ENCODE measurements at places on chromosomes 3 and 15.

DNA sequence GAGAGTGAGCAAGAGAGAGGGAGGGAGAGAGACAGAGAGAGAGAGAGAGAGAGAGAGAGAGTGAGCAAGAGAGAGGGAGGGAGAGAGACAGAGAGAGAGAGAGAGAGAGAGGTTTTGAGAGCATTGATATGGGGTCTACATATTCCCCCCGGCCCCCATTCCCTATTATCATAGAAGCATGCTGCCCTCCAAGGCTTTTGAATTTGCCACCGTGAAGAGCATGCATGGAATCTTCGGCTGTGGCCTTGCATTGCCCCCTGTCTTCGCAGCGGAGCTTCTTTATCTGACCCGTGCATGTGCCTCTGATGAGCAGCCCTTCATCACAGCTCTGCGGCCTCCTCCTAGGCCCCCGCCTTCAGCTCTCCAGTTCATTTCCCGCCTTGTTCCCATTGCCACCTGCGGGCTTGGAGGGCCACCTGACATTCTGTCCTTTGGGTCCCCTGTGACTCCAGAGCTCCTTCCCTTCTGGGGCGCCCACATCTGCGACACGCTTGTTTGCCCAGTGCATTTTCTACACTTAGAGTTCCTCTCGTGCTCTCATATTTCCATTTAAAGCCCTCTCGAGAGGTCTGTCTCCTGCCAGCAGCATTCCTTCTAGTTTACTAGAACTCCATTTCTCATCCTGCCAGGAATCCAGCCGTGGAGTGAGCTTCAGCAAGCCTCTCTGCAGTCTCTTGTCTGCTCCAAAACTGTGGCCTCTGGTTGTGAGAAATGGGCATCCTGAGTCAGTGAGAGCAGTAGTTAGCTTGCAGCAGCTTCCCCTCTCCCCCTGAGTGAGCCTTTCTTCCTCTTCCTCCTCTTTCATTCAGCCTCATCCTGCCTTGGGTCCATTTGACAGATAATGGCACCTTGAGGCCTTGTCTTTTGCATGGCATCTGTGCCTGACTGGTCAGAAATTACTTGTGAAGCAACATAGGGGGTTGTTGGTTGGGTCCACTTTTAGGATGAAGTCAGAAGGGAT, 25.3 kb downstream of the LPP start:
- DNase-seq = no peak

- DNase-seq = no peak
These were observed 256.6 kb upstream of the NR2F2 start for GRCh38 chr15:96073908-96074307.

- DNase-seq = no peak
These were observed 79.3 kb upstream of the RBMS3 start for GRCh38 chr3:29201604-29202003.

DNA sequence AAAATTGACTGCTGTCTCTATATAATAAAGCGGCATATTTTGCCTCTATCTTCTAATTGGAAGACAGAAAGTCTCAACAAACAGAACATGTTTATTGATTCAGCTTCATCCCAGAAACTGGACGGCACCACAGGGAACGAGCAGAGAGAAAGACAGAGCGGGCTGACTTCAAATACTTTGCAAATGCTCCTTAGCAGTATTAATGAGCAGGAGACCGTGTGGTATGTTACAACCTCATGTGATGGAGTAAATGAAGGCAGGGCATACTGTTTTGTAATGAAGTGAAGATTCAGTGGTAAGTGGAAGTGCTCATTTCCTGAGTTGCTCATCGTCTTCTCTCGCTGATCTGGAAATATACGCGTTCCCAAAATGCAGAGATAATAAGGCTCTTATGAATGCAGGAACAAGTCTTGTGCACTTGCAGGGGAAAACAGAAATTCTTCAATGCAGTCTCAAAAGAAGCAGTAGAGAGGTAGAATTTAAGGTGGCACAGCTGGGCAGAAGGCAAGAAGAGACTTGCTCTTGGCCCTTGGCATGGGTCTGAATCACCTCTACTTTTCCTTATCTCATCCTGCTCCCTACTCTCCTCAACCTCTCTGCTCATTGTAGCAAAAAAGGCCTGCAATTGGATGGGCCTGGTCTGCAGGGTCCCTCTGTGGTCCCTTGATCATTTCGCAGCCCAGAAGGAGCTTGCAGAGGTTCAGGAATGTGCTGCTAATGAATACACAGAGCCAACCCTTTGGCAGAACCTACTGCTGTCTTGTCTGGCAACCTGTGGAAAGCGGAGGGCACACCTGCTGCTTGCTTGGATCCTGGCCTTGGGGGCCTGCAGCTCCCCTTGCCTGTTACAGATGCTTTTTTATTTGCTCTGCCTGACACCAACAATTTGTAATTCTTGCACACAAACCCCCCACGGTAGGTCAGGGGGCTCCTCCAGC, 604.9 kb upstream of the CFAP20DC start:
- no peak for DNase-seq

GRCh38 chr3:33777996-33778395, 20.4 kb upstream of the PDCD6IP start:
- no peak for DNase-seq

GRCh38 chr3:177041021-177041729, 156.1 kb downstream of the TBL1XR1 start:
- DNase-seq = no peak

- no peak for DNase-seq
These were observed 42.8 kb downstream of the C2CD4B start for GRCh38 chr15:62122249-62122648.

DNA sequence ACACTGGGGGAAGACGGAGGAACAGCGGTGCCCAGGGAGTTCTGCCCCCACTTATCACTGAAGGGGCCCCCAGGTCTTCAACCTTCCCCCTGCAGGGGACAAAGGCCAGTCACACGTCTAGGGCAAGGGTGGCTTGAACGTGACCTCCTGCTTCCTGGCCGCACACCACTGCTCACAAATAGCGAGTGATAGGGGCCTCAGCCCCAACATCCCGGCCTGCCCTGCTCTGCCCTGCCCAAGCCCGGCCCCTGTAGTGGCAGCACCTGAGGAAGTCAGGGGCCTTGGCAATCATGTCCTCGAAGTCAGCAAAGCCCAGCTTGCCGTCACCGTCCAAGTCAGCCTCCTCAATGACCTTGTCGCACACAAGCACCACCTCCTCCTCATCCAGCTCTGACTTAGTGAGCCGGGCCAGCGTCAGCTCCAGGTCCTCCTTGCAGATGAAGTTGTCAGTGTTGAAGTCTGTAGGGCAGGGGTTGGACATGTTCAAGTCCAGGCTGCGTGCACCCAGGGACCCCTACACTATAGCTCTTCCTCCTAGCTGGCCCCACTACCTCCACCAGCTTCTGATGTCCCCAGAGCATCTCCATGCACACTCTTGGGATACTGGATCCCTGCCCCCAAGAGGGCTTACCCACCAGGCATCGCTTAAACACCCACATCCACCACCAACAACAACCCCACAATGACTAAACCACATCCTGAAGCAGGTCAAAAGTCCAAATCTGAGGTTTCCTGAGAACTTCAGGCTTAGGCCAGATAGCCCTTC, 13.3 kb downstream of the SH2D7 start:
- DNase-seq = no peak

DNA sequence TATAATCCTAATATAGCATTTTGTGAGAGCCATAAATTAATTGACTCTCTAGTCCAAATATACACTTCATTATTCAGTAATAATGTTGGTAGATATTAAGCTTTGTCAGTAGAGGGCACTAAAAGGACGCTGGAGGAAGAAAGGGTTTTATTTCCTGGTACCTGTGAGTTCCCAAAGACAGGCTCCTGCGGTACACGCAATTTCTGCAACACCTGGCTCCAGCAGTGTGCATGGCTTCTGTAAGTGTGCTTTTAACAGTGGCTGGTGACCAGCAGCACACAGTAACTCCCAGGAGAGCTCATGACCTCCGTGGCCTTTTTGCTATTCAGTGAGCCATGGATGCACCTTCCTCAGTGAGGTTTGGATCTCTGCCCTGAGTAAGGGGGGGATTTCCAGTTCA, 338.3 kb upstream of the ZNF385D start:
- DNase-seq = no peak

DNA sequence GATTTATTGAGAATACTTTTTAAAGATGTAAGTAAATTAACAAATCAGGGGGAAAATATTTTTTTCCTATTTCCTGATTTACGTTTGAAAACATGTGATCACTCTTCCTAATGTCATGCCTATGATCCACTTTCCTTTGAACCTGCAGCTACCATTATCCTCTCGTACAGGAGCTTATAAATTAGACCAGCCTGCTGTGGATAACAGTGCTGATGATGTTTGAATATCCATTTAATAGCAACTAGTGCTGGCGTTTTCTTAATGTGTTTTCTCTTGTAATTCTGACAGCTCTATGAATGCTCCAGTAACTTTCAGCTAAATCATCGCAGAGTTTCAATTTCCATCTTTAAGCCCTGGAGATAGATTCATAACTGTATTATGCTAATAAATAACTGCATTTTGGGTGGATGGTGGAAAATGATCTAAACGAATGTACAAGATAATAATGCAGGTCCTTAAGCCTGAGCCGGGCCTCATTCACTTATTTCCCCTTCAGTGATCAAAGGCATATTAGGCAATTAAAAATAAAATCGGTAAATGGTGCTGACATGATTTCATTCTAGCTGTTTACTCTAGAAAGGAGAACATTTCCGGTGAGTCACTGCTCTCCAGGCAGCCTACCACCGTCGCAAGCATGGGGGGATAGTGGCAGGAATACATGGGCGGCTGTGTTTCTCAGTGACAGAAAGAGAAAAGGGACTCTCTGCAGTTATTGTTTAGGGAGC, 58.5 kb upstream of the SLC24A5 start:
- no peak for DNase-seq

- DNase-seq = no peak
These were observed 6.8 kb downstream of the LTK start for GRCh38 chr15:41506796-41507341.

GRCh38 chr3:184040010-184040409, 8.5 kb downstream of the HTR3D start:
- DNase-seq = no peak

- no peak for DNase-seq
These were observed 74.2 kb upstream of the SATB1 start for GRCh38 chr3:18499301-18499700.

DNA sequence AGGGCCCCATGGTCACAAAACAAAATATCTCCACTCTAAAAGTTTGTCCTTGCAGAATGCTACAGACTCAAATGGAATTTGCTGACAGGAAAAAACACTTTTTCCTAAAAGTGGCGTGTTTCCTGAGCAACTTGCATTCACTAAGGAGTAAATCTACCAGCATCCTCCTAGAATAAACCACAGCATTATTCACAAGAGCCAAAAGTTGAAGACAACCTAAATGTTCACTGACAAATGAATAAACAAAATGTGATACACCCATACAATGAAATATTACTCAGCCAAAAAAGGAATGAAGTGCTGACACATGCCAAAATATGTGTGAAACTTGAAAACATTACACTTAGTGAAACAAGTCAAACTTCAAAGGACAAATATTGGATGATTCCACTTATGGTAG, 28.9 kb downstream of the ITGB5 start:
- no peak for DNase-seq

- DNase-seq = no peak
These were observed 484.6 kb downstream of the ROBO2 start for GRCh38 chr3:77524463-77524862.

GRCh38 chr15:69288531-69289341, 10.0 kb upstream of the PAQR5 start:
- DNase-seq = no peak

GRCh38 chr3:41041462-41041861, 157.8 kb upstream of the CTNNB1 start:
- DNase-seq = no peak

- DNase-seq = no peak
These were observed 173.3 kb upstream of the ICE2 start for GRCh38 chr15:60652245-60652644.

- no peak for DNase-seq
These were observed 35.6 kb downstream of the MAP1A start for GRCh38 chr15:43552986-43553385.

GRCh38 chr3:43316783-43317460, 30.6 kb downstream of the SNRK start:
- DNase-seq = no peak

GRCh38 chr3:28191363-28191762, 50.1 kb upstream of the CMC1 start:
- DNase-seq = no peak

GRCh38 chr15:89772932-89773583, 3.1 kb upstream of the MESP2 start:
- DNase-seq = no peak

DNA sequence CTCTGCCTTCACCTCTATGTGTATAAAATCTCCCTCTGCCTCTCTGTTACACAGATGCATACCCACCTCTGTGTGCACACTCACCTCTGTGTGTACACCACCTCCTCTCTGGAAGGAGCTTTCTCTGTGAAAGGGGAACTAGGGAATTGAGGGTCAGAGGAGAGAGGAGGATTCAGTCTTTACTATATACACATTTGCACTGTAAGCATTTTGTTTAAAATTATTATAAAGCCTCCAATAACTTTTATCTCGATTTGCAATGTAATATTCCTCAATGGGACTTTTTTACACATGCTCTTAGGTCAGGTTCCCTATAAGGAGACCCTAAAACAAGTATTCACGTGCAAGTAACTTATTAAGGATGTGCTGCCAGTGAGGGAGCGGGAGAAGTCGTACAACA, 82.5 kb downstream of the OXNAD1 start:
- no peak for DNase-seq

- DNase-seq = no peak
These were observed 8.6 kb upstream of the EEFSEC start for GRCh38 chr3:128144512-128145187.

DNA sequence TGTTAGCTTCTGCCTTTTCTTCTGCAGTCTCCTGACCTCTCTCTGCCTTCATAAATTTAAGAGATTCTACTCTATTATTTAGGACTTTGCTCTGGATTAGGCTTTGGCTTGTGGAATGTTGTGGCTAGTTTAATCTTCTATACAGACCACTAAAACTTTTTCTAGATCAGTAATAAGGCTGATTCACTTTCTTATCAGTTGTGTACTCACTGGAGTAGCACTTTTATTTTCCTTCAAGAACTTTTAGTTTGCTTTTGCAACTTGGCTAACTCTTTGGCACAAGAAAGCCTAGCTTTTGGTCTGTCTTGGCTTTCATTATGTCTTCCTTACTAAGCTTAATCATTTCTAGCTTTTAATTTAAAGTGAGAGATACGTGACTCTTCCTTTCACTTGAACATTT, 265.5 kb upstream of the TBC1D5 start:
- DNase-seq = no peak

DNA sequence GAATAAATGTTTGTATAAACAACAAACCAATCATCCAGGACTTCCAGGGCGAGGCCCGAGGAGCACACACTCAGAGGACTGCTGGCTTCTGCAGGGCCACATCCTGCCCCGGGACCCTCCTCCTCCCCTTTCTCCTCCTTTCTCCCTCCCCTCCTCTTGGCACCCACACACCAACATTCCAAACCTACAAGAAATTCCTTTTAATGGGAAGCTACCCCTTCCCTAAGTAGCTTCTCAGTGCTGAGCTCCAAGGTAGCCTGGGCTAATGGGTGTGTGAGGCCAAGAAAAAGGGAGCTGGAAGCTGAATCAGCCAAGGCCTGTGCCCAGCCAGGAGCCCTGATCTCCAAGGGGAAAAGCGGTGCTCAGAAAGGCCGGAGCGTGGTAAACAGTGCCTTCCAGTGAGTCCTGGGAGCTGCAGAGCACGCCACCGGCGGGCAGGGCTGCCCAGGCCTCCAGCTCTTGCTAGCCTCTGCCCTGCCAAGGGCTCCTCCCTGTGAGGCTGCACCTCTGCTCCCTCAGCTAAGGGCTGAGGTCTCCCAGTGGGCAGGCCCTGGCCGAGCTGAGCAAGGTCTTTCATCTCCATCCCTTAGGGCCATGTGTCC, 3.9 kb downstream of the ITIH3 start:
- DNase-seq = no peak

- DNase-seq = no peak
These were observed 47.7 kb upstream of the GYG1 start for GRCh38 chr3:148943506-148944205.

- no peak for DNase-seq
These were observed 336.4 kb upstream of the LRRFIP2 start for GRCh38 chr3:37510755-37511154.

Measured in stimulated activated CD4-positive, alpha-beta T cell treated with anti-CD3 and anti-CD28 coated beads, Interleukin-12 subunit alpha, Interleukin-12 subunit beta, amount 100 ng/mL, for 4 hours (primary cell).